ENCODE measurements at places on chromosomes 7 and 10.

DNA sequence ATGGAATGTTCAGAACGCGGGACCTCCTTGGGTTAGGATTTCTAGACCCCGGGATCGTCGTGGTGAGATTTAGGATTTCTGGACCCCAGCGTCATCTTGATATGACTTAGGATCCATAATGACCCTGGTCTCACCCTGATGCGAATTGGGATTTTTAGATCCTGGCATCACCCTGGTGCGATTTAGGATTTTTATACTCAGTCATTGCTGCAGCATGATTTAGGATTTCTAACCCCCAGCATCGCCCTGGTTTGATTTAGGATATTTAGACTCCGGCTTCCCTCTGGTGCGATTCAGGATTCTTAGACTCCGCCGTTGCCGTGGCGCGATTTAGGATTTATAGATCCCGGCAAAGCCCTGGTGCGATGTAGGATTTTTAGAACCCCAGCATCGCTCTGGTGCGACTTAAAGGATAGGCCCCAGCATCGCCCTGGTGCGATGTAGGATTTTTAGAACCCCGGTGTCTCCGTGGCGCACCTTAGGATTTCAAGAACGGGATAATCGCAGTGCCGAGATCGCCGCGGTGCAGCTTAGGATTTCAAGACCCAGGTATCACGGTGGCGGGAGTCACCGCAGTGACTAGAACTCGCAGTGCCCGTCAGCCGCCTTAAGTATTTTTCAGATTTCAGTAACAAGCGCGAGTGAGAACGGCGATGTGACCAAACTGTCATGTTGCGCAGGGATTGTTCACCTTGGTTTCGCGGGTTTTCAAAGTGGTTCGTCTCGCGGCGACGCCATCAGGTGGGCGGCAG, 814 bp downstream of the MEST start:
- no peak for DNase-seq

GRCh38 chr10:69446650-69447151, 4.6 kb upstream of the TSPAN15 start:
- DNase-seq, result peak; percentile 87

GRCh38 chr7:150663802-150664494, 21.6 kb upstream of the GIMAP2 start:
- DNase-seq, result no peak

DNA sequence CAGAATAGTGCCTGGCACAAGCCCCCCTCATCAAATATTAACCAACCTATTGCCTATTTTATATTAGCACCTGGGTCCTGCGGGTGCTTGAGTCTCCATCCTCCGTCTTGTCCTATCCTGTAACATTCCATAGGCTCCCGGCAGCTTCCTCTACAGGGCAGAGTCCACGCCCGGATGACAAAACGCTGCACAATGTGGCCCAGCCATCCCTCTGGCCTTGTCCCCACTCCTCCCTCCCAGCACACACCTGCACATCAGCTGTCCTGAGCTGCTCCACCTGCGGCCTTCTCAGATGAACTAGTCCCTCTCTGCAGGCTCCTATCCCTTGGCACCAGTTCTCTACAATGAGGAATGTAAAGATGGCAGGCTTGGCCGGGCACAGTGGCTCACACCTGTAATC, 153.5 kb upstream of the PDE1C start:
- DNase-seq, result no peak

DNA sequence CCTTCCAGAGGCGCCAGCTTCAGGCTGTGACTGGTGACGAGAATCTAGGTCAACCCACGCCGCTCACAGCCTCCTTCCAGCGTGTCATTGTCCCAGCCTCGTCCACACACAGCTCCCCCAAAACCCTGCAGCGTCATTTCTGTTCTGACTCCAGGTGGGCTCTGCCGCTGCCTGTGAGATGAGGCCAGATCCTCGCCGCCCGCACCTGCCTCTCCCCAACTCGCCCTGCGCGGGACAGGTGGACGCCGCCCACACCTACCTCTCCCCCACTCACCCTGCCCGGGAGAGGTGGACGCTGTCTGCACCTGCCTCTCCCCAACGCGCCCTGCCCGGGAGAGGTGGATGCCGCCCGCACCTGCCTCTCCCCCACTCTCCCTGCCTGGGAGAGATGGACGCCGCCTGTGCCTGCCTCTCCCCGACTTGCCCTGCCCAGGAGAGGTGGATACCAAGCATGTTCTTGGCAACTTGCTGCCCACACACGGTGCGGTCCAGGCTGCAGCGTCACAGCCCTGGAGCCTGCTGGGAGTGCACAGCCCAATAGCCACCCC, 32.0 kb upstream of the CFAP46 start:
- no peak for DNase-seq

DNA sequence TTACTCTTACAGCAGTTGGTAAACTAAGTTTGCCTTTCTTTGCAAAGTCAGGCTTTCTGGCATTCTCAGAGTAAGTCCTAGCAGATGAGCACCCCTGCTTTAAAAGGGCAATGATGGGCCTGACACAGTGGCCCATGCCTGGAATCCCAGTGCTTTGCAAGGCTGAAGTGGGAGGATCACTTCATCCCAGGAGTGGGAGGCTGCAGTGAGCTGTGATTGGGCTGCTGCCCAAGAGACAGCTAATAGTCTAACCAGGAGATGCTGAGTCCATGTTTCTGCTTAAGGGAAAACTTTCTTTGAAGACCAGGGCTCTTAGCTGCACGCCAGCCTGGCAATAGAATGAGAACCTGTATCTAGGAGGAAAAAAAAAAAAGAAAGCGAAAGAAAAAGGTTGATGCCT, 100.2 kb upstream of the MPP7 start:
- no peak for DNase-seq

DNA sequence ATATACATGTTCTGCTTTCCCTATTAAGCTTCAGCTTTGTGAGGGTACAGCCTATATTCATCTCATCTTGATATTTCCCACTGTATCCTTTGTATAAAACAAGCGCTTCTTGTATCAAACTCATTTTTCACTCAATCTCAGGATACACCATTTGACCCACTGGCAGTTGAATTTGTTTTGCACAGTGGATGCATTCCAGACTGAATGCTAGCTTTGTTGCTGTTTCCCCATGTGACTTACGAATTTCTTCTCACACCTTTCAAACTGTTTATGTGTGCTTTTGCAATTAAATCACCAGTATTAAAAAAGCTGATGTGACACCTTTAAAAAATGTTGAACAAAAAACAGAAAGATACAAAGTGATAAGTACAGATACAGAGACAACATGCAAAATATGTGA, 180.9 kb downstream of the ZNF438 start:
- DNase-seq, result no peak

GRCh38 chr10:35409094-35409582, 72.8 kb downstream of the CCNY start:
- DNase-seq, result no peak

DNA sequence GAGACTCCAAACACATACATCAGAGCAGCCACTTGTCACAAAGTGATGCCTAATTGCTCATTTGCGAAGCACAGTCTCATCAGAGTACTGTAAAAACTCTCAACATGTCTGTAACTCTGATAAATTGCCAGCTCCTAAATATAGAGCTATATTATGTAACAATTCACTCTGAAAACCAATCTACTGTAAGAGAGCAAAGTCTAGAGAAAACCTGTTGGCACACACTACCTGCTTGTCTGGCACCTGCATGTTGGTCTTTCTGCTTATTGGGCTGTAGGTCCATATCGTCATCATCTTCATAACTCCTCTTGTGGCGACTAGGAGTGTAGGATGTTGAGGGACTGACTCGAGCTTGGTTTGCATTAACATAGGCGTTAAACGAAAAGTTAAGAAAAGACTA, 19.8 kb downstream of the MCMBP start:
- DNase-seq, result no peak

- peak; percentile 24 for DNase-seq
These were observed 54.7 kb upstream of the AFAP1L2 start for GRCh38 chr10:114458955-114459354.

GRCh38 chr10:98107644-98108430, 26.6 kb upstream of the R3HCC1L start:
- DNase-seq, result no peak

GRCh38 chr10:47026301-47027107, 115.3 kb downstream of the PTPN20 start:
- DNase-seq, result no peak

- no peak for DNase-seq
These were observed 34.5 kb downstream of the LYZL1 start for GRCh38 chr10:29323367-29323766.

DNA sequence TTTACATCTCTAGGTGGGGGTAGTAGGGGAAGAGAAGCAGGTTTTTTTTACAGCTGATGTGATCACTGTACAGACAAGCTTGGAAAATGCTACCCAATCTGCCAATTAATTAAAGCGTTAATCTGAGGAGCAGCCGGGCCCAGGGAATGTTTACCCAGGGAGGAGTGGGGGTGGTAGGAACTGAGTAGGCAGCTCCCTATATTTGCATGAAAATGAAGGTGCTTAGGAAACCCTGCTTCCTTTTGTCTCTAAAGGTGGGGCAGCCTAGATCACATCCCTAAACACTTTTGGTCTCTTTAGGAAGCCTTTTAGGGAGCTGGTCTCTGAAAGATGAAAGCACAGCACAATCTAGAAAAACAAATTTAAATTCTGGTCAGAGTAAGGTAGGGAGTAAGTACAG, 53.0 kb upstream of the NFKB2 start:
- no peak for DNase-seq

- DNase-seq, result no peak
These were observed 1.2 kb upstream of the MAP3K8 start for GRCh38 chr10:30432622-30433305.

GRCh38 chr7:111756687-111757178, 194.4 kb upstream of the IMMP2L start:
- no peak for DNase-seq

GRCh38 chr7:90706072-90706716, 110.1 kb downstream of the CDK14 start:
- DNase-seq, result no peak

DNA sequence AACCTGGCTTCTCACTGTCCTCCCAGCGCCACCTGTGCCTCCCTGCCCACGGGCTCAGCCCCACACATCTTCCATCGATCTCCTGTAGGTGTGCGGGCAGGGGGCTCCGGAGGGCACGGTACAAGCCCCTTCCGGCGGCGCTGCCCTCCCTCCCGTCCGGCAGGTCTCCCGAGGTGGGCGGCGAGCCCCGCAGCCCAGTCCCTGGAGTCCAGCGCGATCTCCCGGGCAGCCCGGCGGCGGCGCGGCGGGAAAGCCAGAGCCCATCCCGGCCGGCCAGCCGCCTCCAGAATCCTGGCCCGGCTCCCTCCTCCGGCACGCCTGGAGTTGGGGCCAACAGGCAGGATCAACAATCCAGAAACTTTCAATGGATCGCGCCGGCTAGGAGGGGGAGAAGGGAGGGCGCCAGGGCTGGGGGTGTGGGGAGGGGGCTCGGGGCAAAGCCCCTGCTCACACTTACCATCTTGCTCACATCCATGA, 100.1 kb downstream of the HIP1 start:
- no peak for DNase-seq

DNA sequence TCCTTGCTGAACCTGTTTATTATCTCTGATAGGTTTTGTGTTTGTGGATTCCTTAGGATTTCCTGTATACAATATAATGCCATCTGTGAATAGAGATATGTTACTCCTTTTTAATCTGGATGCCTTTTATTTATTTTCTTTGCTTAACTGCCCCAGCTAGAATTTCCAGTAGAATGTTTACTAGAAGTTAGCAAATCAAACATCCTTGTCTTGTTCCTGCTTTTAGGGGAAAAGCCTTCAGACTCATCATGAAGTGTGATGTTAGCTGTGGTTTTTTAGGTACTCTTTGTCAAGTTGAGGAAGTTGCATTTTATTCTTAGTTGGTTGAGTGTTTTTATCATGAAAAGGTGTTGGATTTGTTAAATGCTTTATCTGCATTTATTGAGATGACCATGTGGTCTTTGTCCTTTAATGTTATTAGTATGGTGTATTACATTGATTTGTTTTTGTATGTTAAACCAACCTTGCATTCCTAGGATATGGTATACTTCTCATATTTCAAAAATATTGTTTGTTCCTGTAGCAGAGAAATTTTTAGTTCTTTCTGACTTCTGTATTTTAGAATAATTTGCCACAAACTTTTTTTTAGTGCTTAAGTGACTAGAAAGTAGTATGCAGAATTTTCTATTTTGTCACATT, 24.3 kb downstream of the PPP2R2D start:
- no peak for DNase-seq

DNA sequence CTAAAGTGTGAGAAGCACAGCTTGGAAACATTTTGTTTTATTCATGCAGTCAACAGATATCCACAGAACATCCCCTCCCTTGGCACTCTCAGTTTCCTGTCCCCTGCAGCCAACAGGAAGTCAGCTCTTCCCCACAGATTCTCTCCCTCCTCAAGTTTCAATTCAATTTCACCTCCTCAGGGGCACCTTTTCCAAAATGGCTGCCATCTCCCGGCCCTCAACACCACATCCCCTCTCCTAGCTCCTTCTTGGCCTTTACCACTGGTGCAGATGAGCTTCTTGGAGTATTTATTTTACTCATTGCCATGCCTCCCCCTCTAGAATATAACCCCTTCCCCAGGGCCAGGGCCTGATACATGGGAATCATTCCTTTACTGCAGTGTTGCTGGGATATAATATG, 94.0 kb downstream of the WDR11 start:
- DNase-seq, result no peak

DNA sequence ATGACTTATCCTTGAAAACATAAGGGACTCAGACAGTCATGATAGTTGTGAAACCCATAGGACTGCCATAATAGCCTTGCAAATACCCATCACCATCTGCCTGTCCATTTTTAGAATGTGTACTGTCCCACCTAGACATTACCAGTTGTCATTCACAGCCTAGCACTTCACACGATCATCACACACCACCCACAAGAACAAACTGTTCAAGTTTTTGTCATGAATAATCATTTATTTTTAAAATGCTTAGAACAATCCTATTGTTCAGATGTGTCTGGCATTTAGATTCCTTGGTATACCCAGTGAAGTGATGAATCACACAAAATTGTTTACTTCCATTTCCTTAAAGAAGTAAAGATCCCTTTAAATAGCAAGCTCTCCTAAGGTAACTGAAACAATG, 46.6 kb downstream of the CCDC3 start:
- DNase-seq, result no peak

DNA sequence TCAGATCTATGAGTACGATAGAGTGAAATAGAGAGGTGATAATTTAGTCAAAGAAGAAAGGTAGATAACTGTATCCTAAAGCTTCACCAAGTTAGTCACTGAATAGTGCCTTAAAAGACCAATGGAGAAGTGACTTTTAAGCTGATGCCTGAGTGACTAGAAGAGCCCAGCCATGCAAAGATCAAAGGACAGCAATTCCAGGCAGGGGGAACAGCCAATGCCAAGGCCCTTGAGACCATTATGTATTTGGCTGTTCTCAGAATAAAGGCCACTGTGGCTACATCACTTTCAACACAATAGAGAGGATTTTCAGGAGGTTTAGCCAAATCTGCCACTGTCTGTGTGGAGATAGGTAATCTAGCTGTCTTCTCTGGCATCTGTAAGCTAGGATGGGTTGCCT, 17.8 kb downstream of the HDAC9 start:
- DNase-seq, result no peak

- DNase-seq, result no peak
These were observed 42.7 kb downstream of the PAXIP1 start for GRCh38 chr7:154960063-154960790.

- no peak for DNase-seq
These were observed 3.4 kb downstream of the ZNF239 start for GRCh38 chr10:43570971-43571370.

GRCh38 chr7:90777886-90778285, 181.8 kb downstream of the CDK14 start:
- DNase-seq, result no peak

GRCh38 chr7:5559576-5560240, 136.1 kb upstream of the TNRC18 start:
- DNase-seq, result no peak

Measured in NCI-H460 (cell line).